Tongue (tissue), 3 donors: ENCODE measurements at places on chromosomes 3 and 15. TPM values are rescaled to one million over a fixed set of nuclear protein-coding genes. Genes with fewer than 3 reads are reported as not detected.
A peak's percentile ranks its signal among the peaks of the same experiment; 100 is the strongest.

The CMC1 gene
- 7.2 TPM for total RNA-seq

The C2CD4B gene
- 20.2 TPM for total RNA-seq

The ZBTB47 gene
- 41.5 TPM for total RNA-seq

The NMNAT3 gene
- 7.5 TPM for total RNA-seq

The KY gene
- total RNA-seq, result 222 TPM

The CCNL1 gene
- total RNA-seq, result 197 TPM

The GPR62 gene
- total RNA-seq, result 0.41 TPM

The PTX3 gene
- 3.5 TPM for total RNA-seq

The KIF15 gene
- total RNA-seq, result 8.8 TPM

The ACOX2 gene
- 12.6 TPM for total RNA-seq

The WNT7A gene
- total RNA-seq, result 0.10 TPM

The ARHGEF26 gene
- 18.4 TPM for total RNA-seq

GRCh38 chr3:182768413-182768812, 24.9 kb upstream of the ATP11B start:
- no peak for DNase-seq

GRCh38 chr3:48788544-48789162, 59.0 kb downstream of the PRKAR2A start:
- DNase-seq, result no peak

DNA sequence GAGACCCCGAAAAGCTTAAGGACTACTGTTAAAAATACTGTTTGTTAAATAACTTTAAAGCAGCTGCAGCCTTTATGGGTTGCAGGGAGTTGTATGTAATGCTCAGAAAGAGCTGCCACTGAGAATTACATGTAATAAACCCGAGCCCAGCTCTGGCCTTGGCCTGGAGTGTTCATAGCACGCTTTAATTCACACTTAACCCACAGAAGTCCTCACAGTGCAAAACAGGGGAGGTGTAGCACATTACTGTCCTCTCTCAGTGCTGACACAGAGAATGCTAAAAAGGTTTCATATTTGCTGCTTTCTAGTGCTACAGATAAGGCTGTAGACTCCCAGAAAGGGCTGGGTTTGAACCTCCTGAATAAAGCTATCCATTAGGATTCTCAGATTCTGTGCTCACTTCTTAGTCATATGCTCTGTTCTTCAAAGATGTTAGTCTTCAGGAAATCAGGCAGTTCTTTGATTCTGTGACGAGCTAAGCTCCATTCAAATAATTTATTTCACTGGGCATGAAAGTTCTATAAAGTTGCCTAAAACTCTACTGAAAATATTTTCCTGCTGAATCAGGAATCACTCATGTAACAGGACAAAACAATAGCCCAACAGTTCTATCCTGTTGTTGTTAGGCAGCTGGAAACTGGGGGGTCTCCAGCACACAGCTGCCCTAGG, 108.0 kb downstream of the SENP2 start:
- no peak for DNase-seq

GRCh38 chr3:20069178-20069532, 28.9 kb downstream of the KAT2B start:
- no peak for DNase-seq

DNA sequence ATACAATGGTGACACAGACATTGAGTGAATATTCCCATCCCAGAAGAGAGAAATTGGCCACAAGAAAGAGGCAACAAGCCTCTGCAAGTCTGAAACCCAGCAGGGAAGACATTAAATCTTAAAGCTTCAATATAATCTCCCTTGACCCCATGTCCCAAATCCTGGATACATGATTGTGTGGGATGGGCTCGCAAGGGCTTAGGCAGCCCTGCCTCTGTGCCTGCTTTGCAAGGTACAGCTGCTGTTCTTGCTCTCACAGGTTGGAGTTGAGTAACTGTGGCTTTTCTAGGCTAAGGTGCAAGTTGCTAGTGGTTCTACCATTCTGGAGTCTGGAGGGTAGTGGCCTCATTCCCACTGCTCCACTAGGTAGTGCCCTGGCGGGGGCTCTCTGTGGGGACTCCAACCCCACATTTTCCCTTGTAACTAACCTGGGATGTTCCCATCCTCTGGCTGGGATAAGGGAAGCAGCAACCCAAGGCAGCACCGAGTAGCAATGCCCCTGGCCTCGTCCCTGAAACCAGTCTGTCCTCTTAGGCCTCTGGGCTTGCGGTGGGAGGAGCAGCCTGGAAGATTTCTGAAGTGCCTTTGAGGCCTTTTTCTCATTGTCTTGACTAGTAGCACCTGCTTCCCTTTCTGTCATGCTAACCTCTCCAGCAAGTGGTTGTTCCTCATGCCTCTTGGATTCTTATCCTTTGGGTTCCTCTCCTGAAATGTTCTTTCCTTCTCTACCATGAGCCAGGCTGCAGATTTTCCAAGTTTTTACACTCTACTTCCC, 90.0 kb downstream of the FAM174B start:
- no peak for DNase-seq

- DNase-seq, result no peak
Measured at GRCh38 chr3:172519740-172520139, 3.5 kb downstream of the TNFSF10 start.

GRCh38 chr3:15292765-15293522, 39.4 kb downstream of the SH3BP5 start:
- DNase-seq, result peak; percentile 21

- peak; percentile 22 for DNase-seq
Measured at GRCh38 chr3:12288182-12289129, at the start of gene PPARG. Gene PPARG (plus strand): TSS chr3:12289070. CDS start chr3:12379712, 90,642 bp downstream.

DNA sequence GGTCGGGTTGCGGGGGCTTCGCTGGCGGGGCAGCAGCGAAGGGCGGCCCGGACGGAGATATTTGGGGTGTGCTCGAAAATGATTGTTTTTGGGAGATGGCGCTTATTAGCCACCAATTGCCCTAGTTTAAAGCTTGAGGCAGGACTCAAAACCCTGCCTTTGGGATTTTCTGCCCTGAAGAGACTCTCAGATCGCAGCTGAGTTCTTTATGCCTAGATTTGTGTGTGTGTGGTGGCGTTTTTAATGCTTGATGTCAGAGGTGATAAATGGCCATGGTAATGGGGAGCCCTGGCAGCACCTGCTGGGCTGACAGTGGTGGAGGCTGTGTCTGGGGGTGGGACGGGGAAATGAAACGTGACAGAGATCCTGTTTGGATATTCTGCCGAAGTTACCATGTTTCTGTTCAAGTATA, 604 bp downstream of the KCTD6 start:
- DNase-seq, result peak; percentile 41

GRCh38 chr3:149174901-149175300, 45.5 kb downstream of the HPS3 start:
- DNase-seq, result no peak

DNA sequence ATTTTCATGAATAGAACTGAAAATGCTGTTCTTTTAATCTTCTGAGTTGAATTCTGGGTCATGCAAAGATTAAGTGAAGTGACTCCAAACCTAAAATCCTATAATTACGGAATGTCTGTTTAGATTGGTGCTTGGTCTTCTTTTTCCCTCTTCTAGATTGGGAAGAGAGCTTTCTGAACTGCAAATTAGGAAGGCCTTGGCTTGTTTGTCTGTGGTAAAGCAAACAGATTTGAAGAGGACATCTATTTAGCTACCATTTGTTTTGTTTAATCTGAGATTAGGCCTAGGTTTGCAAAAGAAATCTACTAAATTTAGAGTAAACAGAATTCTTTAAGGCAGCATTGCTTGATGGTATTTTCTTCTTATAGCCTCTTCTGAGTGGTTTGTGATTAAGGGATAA, 23.5 kb downstream of the PAQR9 start:
- DNase-seq, result no peak

DNA sequence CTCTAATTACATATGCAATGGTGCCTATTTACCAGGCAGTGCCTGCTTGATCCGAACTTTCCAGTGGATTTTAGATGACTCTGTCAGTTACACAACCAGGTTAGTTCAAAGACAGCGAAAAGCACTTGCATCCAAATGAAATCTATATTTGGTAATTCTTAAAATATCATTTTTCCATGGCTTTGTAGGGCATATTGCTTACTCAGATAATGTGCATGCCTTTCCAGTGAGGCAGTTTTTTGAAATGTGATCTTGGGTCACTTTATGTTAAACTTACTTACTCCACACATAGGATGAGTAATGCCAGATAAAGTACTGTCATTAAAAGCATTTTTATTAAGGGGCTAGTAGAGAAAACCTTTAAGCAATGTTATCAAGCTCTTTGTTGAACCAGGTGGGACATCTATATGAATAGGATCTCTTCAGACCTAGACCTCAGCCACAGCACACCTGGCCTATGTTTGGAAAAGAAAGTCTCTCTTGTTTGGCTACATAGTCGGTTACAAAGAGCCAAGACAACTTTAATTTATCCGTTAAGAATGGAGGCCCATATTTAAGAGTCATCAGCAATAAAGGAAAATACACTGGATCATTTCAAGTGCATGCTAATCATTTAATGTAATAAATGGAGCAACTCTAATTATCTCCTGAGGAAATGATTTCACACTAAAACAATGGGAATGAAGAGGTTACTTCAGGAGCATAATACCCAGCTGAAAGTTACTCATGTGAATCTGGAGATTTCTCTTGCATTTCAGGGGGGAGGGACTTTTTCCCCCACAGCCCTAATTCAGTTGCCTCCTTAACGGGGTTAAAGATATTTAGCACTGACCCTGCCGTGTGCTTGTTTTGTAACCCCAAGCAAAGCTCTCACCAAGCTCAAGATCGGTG, 56.3 kb upstream of the TMCO5A start:
- peak; percentile 10 for DNase-seq

- peak; percentile 51 for DNase-seq
Measured at GRCh38 chr15:67468416-67468815, 52.5 kb upstream of the C15orf61 start.

DNA sequence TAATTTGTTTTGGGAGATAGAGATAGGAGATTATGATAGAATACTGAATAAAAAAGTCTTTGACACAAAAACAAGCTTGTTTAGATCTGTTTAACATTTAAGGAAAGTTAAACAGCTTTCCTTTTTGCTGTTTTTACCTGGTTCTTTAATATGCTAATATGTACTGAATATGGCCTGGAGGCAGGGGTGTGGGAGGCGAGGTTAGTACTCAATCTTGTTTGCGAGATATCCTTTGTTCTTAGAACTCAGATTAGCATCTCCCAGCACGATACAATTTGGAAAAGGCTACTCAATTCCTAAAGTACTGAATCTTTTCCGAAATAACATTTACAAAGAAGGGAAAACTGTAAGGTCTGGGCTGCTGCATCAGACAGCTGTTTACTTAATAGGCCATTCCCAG, 40.8 kb upstream of the ST3GAL6 start:
- DNase-seq, result no peak

DNA sequence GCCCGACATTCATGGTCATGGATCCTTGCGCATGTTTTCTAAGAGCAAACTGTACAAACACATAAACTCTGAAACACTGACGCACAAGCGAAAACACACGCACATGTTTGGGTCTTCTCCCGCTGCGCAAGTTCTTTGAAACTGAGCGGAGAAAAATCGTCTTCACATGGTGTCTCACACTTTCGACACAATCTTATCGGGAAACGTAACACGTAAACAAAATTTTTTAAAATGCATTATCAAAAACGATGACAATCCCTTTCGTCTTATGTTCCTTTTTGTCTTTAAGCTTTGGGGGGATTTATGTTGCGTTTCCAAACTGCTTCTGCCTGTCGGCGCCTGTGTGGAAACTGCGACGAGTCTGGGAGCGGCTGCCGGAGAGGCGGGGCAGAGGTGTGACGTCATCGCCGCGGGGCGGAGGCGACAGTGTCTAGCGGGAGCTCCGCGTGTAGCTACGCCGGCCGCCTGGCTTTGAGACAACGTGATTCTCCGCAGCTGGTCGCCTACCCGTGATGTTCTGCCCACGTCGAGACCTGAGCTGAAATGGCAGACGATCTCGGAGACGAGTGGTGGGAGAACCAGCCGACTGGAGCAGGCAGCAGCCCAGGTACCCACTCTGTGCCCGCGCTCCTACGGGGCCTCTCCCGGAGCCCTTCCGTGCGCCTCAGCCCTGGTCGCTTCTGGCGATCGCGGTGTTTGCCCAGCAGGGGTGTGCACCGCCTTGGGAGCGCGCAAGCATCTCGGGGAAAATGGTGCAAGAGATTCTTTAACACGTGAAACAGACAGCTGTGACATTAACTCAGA, at the start of gene CMSS1:
Gene CMSS1, plus strand, starts transcription at position 426 of the 804 bp plus-strand sequence.
- peak; percentile 97 for DNase-seq

DNA sequence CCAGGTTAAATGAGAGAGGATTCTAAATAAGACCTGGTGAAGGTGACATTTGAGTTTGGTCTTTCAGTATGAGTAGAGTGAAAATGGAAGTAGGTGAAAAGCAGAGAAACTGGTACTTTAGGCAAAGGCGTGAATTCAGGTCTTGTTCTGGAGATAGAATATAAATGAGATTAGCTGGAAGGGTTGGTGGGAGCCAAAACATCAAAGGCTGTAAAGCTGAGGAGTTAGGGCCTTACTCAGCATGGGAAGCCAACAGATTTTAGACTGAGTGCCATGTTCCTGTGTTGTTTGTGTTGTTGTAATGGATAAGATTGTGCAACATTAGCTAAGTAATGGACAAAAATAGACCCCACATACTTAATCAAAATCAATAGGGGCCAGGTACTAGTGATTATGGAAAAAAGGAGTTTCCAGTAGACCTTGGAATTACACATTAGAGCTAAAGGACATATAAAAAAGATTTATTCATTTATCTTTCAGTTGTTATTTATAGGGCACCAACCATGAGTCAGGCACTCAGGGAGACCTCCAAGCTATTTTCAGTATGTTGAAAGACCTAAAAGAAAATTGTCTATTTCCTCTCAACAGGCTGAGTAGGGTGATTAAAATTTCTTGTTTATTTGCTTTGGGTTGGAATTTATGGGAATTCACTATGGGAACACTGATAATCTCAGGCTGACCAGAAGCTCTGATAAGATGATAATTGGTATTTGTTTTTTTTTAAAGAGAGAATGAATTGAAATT, 20.8 kb downstream of the ARL14 start:
- no peak for DNase-seq

- DNase-seq, result no peak
Measured at GRCh38 chr15:90816401-90817116, 51.8 kb upstream of the FURIN start.

DNA sequence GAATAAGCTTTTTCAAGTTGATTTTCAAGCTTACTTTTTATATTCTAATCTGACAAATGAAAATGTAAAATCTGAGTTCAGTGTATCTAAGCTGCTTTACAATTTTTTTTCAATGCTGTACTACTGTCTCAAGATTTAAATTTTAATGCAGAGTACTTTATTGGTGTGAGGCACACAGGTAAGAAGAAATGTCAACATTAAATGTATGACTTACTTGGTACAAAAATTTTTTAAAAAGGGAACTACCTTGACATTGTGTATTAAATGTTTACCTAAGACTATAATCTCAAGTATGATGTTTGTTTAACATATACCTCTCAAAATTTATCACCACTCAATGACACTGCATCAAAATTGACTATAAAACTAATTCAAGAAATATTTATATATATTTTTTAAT, 62.7 kb downstream of the NECTIN3 start:
- no peak for DNase-seq

GRCh38 chr3:46713898-46714552, 3.6 kb downstream of the PRSS50 start:
- no peak for DNase-seq

DNA sequence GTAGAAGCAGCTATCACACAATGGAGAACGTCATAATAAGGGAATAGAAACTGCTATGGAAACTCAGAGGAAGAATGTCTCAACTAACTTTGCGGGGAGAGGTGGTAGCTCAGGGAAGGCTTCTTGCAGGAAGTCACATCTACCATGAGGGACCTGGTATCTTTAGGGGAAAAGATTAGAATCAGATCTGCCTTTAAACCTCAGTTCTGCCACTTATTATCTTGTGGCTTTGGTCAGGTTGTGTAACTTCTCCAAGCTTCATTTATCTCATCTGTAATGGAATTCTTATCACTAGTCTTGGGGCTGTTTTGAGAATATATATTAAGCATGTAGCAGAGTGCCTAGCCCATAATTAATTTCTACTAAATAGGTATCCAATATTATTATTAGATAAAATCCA, 46.4 kb upstream of the PRICKLE2 start:
- DNase-seq, result no peak
